CD4-positive, CD25-positive, alpha-beta regulatory T cell (primary cell): ENCODE measurements at places on chromosomes 7 and 10. TPM values are rescaled to one million over a fixed set of nuclear protein-coding genes. Genes with fewer than 3 reads are reported as not detected.

DNA sequence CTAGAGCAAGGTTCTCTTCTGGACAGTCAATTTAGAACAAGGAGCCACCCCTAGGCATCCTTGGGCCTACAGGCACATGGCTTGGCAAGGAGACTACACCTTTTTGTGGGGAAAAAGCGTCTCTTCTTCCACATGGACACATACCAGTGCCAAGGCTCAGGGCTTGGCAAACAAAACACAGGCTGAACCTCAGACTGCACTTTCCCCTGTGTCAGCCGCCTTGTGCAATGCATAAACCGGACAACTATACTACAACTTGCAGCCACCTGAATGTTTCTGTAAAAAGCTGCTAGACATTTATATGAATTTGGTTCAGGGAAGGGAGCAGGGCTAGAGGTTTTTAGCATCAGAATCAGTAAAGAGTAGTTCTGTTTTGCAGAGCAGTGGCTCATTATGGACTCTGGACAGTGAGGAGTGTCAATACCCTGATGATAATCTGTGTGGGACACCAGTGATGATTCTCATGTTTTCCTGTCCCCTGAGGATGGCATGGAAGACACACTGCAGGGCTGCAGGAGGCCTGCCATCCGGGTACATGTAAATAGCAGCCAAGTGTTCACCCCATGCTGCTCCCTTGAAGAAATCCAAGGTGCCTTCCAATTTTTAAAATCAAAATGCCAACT, 118.9 kb downstream of the GATA3 start:
- no peak for DNase-seq

DNA sequence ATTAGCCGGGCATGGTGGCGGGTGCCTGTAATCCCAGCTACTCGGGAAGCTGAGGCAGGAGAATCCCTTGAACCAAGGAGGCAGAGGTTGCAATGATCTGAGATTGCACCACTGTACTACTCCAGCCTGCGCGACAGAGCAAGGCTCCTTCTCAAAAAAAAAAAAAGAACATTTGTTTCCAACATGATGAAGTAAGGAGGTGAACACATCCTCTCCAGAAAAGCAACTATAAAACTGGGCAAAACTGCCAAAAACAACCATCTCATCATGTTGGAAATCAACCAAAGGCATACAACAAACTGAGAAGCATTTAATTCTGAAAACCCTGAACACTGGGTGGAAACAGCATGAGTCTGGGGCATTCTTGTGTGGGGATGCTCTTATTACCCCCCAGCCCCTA, 14.3 kb downstream of the PRTFDC1 start:
- no peak for DNase-seq

- DNase-seq, result peak; percentile 97
These were observed 102.8 kb downstream of the PIP4K2A start for GRCh38 chr10:22611425-22612115.

DNA sequence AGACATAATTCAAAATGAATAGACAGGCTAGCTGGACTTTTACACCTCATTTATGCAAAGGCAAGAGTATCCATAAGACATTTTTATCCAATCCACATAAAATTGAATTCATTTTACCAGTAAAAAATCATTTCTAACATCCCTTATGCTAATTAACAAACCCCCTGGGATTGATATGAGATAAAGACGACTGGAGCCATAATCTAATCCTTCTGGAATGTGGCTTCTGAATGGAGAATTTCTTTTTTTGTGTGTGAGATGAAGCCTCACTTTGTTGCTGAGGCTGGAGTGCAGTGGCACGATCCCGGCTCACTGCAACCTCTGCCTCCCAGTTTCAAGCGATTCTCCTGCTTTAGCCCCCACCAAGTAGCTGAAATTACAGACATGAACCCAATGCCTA, 90.4 kb downstream of the AKR1D1 start:
- DNase-seq, result no peak

The IKZF1 gene
- 376 TPM for total RNA-seq

The GIMAP6 gene
- total RNA-seq, result 43.8 TPM

The NACAD gene
- 0.07 TPM for total RNA-seq

The IL2RA gene
- total RNA-seq, result 220 TPM
